ENCODE measurements at places on chromosomes 5 and 9.

DNA sequence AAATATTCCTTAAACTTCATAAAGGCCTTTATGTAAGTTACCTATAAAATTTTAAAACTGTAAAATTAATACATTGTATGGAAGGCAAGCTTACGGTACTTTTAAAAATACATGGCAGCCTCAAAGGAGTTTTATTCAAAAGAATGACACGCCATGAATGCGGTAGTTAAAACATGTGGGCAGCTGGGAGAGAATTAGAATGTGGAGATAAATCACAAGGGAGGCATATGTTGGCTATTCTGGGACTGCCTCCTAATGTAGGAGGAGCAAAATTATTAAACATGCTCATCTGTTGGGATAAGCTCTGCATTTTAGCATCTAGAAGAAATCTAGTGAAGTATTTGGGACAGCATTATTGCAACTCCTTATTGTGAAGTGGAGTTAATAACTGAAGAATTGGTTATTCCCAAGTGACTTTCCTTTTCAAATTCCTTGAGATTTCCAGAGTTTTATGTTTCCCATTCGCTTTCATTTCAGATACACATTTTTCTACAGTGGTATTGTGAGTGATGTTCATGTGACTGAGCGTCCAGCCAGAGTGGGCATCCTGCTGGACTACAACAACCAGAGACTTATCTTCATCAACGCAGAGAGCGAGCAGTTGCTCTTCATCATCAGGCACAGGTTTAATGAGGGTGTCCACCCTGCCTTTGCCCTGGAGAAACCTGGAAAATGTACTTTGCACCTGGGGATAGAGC, 109.4 kb downstream of the CMYA5 start:
- no peak for DNase-seq

DNA sequence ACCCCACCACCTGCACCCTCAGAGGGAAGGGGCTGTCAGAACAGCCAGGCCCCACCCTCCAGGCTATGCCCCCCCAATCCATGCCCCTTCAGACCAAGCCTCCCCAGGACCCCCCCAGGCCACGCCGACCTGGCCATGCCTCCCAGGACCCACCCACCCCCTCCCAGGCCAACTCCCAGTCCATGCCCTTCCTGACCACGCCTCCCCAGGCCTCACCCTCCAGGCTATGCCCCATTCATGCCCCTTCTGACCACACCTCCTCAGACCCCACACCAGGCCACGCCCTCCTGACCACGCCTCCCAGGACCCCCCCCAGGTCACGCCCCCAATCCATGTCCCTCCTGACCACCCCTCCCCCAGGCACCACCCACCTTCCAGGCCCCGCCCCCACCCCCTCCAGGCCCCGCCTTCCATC, 27.6 kb downstream of the TPPP start:
- DNase-seq, result no peak

- no peak for DNase-seq
These were observed 46.5 kb downstream of the NEK6 start for GRCh38 chr9:124304285-124304684.

DNA sequence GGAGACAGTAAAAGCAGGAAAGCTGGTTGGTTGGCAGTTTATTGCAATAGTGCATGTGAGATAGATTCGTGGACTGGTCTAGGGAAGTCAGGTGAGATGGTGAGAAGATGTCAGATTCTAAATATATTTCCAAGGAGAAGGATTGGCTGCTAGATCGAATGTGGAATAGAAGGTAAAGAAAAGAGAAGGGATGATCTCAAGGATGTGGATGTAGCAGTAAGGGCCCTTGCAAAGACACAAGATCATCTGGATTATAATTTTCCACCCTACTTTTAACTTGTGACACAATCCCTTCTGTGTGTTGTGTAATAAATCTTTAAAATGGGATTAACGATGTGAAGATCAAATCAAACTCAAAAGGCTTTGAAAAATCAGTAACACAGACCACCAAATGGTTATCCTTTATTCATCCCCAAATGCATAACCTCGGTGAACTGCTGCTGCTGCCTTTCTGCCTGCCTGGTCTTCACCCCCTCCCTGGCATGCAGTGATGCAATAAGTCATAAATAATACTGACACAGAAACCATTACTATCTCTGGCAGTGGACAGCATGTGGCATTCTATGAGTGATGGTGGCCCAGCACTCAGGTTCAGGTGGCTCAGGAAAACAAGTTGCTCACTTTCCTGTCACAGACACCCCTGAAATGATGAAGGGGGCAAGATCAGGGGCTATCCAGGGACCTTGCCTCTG, 178.4 kb downstream of the FAM114A2 start:
- no peak for DNase-seq

DNA sequence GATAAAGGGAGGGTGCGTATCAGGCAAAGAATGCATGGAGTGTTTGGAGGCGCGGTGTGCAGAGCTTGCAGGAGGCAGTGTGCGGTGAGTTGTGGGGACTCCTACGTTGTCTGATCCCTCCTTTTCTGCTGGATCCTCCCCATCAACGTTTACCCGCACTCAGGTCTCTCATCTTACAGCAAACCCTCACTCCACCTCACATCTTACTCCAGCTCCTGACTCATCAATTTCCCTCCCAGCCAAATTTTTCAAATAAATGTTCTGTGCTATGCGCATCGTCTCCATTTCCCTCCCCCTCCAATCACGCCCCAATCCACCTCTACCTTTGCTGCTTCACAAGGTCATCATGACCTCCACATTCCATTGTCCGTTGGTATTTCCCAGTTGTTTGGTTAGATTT, 138.9 kb upstream of the KLF4 start:
- no peak for DNase-seq

DNA sequence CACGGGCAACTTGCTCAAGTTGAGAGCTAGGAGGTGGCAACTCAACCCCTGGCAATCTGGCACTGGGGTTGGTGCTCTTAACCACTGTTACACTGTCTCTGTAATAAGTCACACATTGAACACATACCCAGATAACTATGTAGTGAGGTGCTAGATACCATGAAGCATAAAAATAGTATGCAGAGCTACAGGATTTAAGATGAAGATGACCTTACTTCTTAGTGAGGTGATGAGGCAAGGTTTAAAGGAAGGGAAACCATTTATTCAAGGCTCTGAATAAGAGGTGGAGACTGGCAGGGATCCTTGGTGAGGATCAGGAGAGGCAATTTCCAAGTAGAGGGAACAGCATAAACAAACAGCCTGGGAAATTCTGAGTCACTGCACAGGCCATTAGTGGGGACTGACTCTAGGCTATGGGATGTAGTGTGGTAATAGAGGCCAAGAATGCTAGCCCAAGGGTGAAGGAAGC, 67.6 kb upstream of the NR3C1 start:
- DNase-seq, result no peak

- no peak for DNase-seq
These were observed 75.0 kb downstream of the ADAMTS12 start for GRCh38 chr5:33816791-33817190.

DNA sequence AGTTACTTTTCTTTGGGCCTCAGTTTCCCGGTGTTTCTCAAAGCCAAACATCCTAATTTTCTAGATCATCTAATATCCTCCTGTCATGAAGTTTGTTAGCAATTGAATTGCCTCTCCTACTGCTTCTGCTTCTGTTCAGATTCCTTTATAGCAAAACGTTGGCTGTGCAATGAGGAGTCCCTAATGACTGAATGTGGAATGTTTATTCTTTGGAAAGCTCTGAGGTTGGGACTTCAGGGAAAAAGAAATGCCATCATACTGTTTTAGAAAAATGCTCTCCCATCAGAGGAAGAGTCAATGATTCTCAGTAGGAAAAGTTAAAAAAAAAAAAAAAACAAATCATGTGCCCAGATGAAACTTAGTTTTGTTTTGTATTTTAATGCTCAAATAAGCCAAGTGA, 268.7 kb upstream of the PAPPA start:
- no peak for DNase-seq

- no peak for DNase-seq
These were observed 22.0 kb upstream of the AK3 start for GRCh38 chr9:4762886-4763541.

- no peak for DNase-seq
These were observed 141.9 kb downstream of the PSAT1 start for GRCh38 chr9:78438780-78439179.

GRCh38 chr9:105318729-105319191, 74.3 kb downstream of the SLC44A1 start:
- no peak for DNase-seq

- no peak for DNase-seq
These were observed 513.0 kb downstream of the MTRR start for GRCh38 chr5:8381972-8382371.

GRCh38 chr5:163914910-163915309, 409.5 kb downstream of the MAT2B start:
- no peak for DNase-seq

DNA sequence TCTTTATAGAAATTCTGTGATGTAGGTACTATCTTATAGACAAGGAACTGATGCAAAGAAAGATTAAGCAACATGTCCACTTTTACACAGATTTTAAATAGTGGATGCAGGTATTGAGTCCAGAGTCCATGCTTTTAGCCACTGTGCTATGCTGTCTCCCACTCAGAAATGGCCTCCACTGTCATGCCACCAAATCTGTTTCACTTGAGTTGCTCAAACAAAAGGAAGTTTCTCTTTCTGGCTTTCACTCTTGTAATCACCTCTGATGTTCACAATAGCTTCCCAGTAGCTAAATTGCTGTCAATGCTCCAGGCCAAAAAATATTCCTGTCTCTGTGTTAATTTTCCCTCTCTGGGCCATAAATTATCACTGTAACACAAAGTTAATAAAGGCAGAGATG, 77.0 kb upstream of the RASA1 start:
- no peak for DNase-seq

DNA sequence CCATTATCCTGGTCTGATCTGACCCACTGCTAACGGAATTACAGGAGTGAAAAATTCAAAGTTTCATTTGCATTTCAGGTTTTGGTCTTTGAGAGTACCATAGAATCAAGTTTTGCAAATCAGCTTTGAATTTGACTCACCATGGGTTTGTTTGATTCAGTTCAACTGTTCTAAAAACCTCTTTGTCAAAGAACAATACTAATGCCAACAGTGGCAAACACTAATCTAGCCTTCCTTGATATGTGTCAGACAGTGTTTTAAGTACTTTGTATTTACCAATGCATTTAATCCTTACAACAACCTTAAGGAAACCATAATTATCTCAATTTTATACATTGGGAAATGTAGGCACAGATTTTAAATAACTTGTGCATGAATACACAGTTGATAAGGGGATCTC, 10.1 kb upstream of the FSD1L start:
- DNase-seq, result no peak
